ENCODE measurements at places on chromosomes 2 and 18. TPM values are rescaled to one million over a fixed set of nuclear protein-coding genes. Genes with fewer than 3 reads are reported as not detected.
A peak's percentile ranks its signal among the peaks of the same experiment; 100 is the strongest.

DNA sequence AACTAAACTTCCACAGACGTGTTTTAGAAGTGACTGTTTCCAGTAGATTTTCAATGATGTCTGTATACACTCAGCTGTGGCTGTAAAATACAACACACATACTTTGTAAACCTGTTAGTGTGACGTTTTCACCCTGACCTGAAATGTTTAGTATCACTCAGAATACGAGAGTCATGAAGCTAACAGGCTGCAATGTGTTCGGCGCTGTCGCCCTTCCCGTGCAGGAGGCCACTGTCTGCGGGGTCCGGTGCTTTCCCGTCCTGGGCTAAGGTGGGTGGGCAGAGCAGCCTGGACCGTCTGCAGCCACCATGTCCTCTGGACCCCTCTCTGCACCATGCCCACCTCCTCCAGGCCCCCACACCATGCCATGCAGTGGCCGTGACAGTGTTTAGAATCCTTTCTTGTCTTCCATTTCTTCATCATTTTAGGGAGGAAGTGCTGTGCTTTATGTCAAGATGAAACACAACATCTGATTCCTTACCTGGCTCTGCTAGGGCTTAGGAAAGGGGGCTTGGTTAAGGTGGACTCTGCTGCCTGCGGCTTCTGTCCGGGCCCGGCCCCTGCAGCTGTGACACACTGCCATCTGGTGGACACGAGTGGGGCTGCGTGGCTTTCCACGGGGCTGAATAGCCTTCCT, 53.8 kb upstream of the RBM44 start:
- peak overlapping the region; percentile 4 for H3K27ac ChIP-seq
- H3K36me3 ChIP-seq, result peaks cover 14% of the 10 kb centered on the region
- H3K27me3 ChIP-seq, result no peaks in the 10 kb centered on the region

Gene EFR3B
- total RNA-seq, result 0.11 TPM

Gene ARHGEF33
- 0.17 TPM for total RNA-seq

GRCh38 chr18:54109131-54109683, 115.3 kb downstream of the MBD2 start:
- no peak overlapping the region for H3K27ac ChIP-seq
- H3K4me3 ChIP-seq, result no peak overlapping the region
- no peak for DNase-seq
- H3K4me1 ChIP-seq, result no peaks in the 10 kb centered on the region

Gene TLX2
- total RNA-seq, result 0.69 TPM

- peaks cover 35% of the 10 kb centered on the region for H3K4me1 ChIP-seq
- DNase-seq, result no peak
- no peaks in the 10 kb centered on the region for H3K27me3 ChIP-seq
- H3K27ac ChIP-seq, result peak overlapping the region; percentile 31
- H3K4me3 ChIP-seq, result no peak overlapping the region
Measured at GRCh38 chr18:69890558-69890957, 57.1 kb downstream of the CD226 start.

DNA sequence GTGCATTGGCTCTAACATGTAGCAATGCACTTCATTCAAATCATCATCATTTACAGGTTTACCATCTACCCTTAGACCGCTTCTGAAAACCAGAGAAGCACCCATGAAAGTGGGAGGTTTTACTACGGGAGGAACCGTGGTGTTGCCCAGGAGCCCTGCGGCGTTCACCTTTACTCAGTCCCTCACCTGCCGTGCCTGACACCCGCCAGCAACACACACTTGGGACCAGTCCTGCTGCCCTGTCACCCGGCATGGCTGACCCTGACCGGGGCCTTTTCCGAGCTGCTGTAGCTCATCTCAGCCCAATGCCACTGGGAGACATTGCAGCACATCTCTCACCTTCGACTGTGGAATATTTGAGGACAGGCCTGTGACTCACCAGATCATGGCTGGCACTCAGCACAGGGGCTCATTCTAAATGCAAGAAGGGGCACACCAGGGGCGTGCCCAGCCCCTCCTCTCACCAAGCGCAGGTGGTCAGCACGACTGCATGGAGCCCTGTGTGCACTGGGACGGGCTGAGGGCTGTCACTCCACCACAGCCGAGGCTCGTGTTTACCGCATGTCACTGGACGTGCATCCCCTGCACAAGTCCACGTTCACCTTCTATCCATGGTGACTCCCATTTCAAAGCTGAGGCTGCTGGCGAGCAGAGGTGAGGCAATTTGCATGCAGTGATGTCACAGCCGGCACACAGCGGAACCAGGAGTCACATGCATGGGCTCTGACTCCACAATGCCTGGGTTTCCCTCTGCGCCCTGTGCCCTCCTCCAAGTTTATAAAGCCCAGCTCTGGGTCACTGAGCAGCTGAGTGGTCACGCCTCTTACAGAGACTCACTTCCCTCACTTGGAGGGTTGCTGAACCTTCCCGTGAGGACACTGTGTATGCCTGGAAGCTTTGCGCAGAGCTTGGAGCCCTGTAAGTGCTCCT, 76.7 kb upstream of the SNTG2 start:
- no peaks in the 10 kb centered on the region for H3K36me3 ChIP-seq
- no peak overlapping the region for H3K4me3 ChIP-seq
- peaks cover 3% of the 10 kb centered on the region for H3K4me1 ChIP-seq
- DNase-seq, result peak; percentile 16
- peaks cover 6% of the 10 kb centered on the region for H3K27me3 ChIP-seq
- no peak overlapping the region for H3K27ac ChIP-seq

DNA sequence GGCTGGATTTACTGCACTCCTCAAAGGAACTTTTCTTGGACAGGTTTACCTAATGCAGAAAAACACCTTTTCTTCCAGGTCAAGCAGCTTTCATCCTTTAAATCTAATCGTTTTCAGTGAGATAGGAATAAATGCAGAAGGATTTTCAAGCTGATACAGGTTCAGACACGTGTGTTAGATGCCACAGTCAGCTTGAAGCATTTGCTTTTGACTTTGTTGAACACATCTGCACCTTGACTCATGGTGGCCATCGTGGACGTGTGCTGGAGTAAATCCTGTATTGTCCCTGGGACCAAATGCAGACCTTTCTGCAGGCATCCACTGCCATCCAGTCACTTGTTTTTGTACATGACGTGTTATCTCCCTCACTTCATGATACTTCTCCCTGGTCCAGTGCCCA, 61.9 kb downstream of the KLHL29 start:
- no peak overlapping the region for H3K27ac ChIP-seq
- H3K4me1 ChIP-seq, result peaks cover 8% of the 10 kb centered on the region
- no peak overlapping the region for H3K4me3 ChIP-seq
- no peaks in the 10 kb centered on the region for H3K36me3 ChIP-seq
- DNase-seq, result no peak

Gene MAPK4
- total RNA-seq, result not detected

DNA sequence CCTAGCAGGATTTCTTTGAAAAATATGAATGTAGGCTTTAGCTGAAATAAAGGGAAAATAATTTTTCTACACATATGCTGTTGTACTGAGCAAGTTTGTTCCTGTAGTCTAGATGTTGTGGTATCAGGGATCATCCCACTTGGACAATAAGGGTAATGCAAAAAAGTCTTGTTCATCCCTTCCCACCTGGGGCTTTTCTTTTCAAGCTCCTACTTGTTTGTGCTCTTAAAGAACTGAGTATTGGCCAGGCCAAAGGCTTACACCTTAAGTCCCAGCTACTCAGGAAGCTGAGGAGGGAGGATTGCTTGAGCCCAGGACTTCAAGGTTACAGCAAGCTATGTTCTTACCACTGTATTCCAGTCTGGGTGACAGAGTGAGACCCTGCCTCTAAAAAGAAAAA, 35.5 kb downstream of the ZC3H6 start:
- peaks cover 1% of the 10 kb centered on the region for H3K36me3 ChIP-seq
- H3K27me3 ChIP-seq, result no peaks in the 10 kb centered on the region
- H3K4me3 ChIP-seq, result no peak overlapping the region
- H3K27ac ChIP-seq, result no peak overlapping the region
- DNase-seq, result no peak

Gene OBSL1
- not detected for total RNA-seq

DNA sequence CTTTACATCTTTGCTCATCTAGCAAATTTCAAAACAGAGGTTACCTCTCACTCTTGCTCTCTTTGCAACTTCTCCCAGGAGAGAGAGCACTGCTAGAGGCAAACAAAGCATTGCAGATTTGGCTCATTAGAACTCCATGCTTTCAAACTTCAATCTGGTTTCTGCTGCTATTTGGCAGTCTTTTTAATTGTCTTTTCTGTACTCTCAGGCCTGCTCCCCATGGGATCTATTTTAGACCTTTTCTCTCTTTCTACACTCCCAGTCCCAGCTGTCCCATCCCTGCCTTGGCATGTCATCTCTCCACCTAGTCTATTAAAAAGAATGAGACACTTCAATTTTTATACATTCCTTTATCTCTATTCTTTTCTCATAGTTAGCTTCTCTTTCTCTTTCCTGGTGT, 15.2 kb downstream of the KCNJ3 start:
- H3K27me3 ChIP-seq, result peaks cover 2% of the 10 kb centered on the region
- H3K4me1 ChIP-seq, result no peaks in the 10 kb centered on the region
- H3K27ac ChIP-seq, result no peak overlapping the region

GRCh38 chr2:207983641-207984042, 41.7 kb downstream of the PLEKHM3 start:
- peaks cover 10% of the 10 kb centered on the region for H3K4me1 ChIP-seq
- H3K4me3 ChIP-seq, result no peak overlapping the region
- H3K27ac ChIP-seq, result no peak overlapping the region
- no peak for DNase-seq
- no peaks in the 10 kb centered on the region for H3K36me3 ChIP-seq

GRCh38 chr18:6920099-6920955, 190.8 kb downstream of the ARHGAP28 start:
- no peak for DNase-seq
- peaks cover 3% of the 10 kb centered on the region for H3K4me1 ChIP-seq
- peak overlapping the region; percentile 79 for H3K27ac ChIP-seq
- peaks cover 4% of the 10 kb centered on the region for H3K27me3 ChIP-seq
- no peaks in the 10 kb centered on the region for H3K36me3 ChIP-seq
- peak overlapping the region; percentile 26 for H3K4me3 ChIP-seq

- H3K4me1 ChIP-seq, result peaks cover 62% of the 10 kb centered on the region
- H3K4me3 ChIP-seq, result peak overlapping the region; percentile 74
- H3K27ac ChIP-seq, result peak overlapping the region; percentile 99
- no peaks in the 10 kb centered on the region for H3K27me3 ChIP-seq
Measured at GRCh38 chr2:86000131-86000937, 105.4 kb downstream of the POLR1A start.

Gene CRYGD
- not detected for total RNA-seq

- H3K27me3 ChIP-seq, result peaks cover 19% of the 10 kb centered on the region
- H3K27ac ChIP-seq, result no peak overlapping the region
- no peaks in the 10 kb centered on the region for H3K36me3 ChIP-seq
- peaks cover 2% of the 10 kb centered on the region for H3K4me1 ChIP-seq
- no peak overlapping the region for H3K4me3 ChIP-seq
Measured at GRCh38 chr2:119516121-119516520, 8.2 kb downstream of the SCTR start.

DNA sequence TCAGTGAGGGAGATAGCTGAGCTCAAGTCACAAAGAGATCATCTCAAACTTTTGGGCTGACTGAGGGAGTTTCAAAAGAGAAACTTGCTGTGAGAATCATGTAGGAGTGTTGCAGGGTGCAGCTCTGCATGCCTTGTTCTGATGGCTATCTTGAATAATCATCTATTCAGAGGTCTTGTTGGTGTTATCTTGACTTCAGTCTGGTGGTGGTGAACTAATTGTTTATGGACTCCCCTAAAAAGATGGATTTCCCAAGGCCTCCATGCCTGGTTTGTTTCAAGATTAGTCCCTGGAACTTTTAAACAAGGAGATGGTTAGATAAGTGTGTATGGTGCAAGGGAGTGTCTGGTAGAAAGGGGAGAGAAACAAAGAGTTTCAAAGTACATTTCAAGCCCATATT, 29.8 kb downstream of the SLC39A6 start:
- no peak overlapping the region for H3K4me3 ChIP-seq
- H3K27ac ChIP-seq, result no peak overlapping the region
- H3K36me3 ChIP-seq, result no peaks in the 10 kb centered on the region
- peaks cover 22% of the 10 kb centered on the region for H3K27me3 ChIP-seq
- H3K4me1 ChIP-seq, result no peaks in the 10 kb centered on the region

DNA sequence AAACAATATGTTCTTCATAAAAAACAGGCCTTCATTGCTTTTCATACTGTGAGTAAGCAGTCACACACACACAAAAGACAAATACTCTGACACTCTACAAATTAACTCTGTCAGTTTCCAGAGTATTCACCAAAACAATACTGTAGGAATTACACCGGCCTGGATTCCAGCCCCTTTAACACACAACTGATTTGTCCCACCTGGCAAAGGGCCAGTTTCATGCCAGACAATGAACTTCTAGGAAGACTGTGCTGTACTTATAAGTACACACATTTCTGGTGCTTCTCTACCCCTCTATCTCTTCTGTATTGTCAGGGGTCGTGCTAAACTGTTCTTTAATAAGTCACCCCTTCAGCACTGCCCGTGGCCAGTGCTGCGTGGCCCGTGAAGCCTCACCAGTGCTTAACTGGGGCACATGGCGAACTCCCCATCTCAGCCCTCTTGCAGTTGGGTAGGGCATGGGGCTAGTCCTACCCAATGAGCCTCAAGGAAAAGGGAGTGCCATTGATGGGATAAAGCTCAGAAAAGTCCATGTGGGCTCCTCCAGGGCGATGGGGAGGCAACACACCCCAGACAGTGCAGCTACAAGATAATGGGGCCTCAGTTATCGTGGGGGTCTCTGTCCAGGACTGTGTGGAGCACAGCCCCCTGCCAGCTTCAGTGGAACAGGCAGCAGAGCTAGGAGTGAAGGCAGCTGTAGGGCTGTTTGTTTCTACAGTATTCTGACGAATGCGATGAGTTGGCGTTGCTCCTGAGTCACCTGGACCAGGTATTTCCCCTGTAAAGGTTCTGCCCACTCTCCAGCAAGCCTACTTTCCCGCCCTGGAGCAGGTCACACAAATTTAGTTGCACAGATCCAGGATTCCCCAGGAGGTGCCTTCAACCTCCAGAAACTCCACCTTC, 99.0 kb downstream of the SP3 start:
- no peak overlapping the region for H3K27ac ChIP-seq
- no peaks in the 10 kb centered on the region for H3K36me3 ChIP-seq
- no peak overlapping the region for H3K4me3 ChIP-seq
- peaks cover 21% of the 10 kb centered on the region for H3K27me3 ChIP-seq
